Midbrain (tissue), 1 donor: ENCODE measurements at places on chromosomes 1 and 21.
A peak's percentile ranks its signal among the peaks of the same experiment; 100 is the strongest.

DNA sequence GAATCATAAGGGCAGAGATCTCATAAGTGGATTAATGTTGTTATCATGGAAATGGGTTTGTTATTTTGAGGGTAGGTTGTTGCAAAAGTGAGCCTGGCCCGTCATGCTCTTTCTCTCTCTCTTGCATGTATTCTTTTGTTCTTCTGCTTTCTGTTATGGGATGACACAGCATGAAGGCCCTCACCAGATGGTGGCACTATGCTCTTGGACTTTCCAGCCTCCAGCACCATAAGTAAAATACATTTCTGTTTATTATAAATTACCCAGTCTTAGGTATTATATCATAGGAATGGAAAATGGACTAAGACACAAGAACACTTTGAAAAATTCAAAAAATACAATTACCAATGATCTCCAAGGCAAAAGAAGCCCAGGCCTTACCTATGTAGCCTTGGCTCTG, 676.1 kb downstream of the PTPRU start:
- no peak for DNase-seq

GRCh38 chr1:101309334-101310311, 72.8 kb downstream of the S1PR1 start:
- DNase-seq, result peak; percentile 73

DNA sequence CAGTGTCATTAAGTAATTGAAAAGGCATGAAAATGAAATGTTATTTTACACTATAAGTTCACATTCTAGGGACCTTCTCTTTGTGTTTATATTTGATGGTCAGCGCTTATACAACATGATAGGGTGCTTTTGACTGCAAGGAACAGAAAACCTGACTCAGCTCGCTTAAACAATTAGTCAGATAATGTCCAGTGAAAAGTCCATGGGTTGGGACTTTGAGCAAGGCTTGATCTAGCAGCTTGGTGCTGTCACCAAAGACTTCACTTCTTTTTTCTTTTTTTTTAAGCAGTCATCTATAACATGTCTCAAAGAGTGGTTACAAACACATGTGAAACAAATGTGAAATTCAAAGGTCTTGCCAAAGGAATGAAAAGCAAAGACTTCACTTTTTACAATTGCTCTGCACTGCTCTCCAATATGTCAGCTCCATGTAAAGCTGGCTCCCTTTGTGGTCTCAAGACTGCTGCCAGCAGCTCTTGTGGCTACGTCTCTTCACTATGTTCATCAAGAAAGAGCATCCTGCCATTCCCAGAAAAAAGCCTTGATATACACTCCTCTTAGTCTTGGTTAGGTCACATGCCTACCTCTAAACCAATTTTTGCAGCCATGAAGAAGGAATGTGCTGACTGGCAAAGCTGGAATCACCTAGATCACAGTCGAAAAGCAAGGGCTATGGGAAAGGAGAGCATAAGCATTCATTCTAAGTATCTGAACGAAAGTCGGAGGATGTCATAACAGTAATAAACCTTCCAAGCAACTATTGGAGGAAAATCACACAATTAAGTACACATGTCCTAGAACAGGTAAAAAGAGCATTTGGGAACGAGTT, 15.2 kb downstream of the F3 start:
- DNase-seq, result no peak

- DNase-seq, result no peak
Observed at GRCh38 chr1:57549300-57549699, 125.4 kb upstream of the DAB1 start.

DNA sequence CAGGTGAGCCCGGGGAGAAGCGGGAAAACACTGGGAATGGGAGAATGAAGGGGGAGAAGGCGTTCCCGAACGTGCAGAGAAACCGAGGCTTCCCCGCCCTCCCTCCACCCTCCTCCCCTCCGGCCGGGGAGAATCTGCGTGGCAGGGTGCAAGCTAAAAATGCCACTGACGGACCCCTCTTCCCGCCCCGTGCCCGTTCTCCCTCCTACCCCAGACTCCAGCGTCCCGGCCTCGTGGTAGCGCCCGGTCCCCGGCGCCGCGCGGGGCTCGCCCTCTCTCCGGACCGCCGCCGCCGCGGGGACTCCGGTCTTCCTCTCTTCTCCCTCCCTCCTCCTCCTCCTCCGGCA, 81.6 kb upstream of the AK4 start:
- DNase-seq, result no peak

DNA sequence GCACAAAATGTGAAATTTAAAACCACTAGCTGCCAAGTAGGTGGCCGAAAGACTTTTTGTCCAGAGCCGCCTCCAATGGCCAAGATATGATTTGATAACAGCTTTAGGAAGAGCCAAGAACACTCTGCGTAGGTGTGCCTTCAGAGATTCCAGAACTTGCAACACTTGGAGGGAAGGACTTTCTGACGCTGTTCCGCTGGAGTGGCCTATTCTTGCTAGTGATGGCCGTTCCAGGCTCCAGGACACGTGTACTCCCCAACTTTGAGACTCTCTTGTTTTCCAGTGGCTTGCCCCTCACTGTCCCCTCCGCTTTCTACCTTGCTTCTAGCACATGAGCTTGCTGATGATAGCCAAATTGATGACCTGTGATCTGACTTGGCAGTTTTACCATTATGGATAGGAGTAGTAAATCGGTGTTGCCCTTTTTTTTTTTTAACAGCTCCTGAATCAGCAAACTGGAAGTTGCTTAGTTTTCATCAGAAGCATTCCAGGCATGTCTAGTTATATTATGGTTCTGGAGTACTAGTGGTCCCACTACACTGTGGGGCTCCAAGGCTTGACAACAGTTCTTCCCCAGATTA, 1.0 kb downstream of the PRDX6 start:
- DNase-seq, result peak; percentile 40

DNA sequence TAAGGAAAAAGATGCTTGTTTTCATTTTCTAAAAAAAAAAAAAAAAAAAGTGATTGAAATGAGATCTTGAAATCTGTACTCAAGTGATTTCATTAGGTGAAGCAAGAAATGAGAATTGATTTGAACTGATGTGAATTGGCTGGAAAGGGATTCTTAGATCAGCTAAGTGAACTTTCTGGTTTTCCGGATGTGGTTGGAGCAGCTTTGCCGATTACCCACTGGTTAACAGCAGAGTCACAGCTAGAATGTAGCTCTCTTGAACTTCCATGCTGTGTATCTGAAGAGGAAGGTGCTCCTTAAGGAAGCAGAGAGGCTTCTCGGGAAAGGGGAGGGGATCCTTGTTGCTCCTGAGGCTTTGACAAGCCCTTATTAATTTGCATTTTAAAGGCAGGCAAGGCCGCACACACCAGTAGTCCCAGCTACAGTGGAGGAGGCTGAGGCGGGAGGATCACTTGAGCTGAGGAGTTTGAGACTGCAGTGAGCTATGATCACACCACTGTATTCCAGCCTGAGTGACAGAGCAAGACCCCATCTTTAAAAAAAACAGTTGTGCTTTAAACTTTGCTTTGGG, 28.7 kb upstream of the PWP2 start:
- no peak for DNase-seq

DNA sequence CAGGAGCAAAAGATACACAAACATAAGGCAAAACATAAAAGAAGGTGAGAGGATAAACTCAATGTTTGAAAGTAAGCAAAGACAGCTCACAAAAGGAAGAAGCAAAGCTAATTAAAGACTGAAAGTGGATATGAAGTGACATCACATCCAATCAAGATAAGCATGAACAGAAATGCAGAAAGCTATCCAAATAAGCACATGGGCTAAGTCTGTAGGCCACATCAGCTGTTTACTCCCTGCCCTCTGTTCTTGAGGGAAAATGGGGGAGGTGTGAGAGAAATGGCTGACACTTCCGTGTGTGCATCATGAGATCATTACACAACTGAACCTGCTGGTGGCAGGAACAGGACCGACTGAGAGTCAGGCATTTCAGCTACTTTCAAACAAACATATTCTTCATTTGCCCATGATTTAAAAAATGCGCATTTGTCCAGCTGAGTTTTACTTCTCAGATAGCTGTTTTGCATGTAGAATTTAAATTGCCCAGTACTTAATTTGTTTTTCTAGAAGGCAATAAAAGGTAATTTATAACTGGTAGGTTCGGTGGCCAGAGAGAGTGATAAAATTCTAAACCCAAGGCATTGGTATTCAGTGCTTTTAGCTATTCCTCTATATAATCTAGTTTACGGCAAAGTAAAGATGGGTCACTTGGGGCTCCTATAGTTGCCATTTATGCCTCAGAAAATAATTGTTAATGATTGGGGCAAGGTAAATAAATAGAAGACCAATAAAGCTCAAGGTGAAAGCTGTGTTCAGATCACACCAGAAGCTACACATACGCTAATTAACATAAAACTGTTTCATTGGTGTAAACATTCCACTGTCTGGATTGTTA, 27.2 kb upstream of the MAN1A2 start:
- DNase-seq, result no peak

GRCh38 chr1:78060857-78061563, 15.2 kb downstream of the GIPC2 start:
- no peak for DNase-seq

- DNase-seq, result no peak
Observed at GRCh38 chr1:11904978-11905377, 21.2 kb downstream of the KIAA2013 start.

DNA sequence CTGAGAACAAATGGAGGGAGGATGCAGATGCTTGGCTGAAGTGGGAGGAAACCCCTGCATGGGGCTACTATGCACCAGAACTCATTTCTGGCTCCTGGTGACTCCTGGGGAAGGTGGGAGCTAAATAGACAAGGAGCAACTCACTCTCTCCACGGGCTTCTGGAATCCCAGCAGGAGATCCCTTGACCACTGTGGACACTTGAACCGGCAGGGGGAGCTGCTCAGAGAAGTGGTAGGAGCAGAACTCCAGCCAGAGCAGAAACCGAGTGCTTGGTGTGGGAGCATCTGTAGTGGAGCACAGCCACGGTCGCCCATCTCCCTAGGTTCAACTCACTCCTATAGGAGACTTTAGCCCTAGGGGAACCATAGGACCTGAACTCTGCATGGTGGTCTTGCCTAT, 205.6 kb upstream of the GJB5 start:
- no peak for DNase-seq

DNA sequence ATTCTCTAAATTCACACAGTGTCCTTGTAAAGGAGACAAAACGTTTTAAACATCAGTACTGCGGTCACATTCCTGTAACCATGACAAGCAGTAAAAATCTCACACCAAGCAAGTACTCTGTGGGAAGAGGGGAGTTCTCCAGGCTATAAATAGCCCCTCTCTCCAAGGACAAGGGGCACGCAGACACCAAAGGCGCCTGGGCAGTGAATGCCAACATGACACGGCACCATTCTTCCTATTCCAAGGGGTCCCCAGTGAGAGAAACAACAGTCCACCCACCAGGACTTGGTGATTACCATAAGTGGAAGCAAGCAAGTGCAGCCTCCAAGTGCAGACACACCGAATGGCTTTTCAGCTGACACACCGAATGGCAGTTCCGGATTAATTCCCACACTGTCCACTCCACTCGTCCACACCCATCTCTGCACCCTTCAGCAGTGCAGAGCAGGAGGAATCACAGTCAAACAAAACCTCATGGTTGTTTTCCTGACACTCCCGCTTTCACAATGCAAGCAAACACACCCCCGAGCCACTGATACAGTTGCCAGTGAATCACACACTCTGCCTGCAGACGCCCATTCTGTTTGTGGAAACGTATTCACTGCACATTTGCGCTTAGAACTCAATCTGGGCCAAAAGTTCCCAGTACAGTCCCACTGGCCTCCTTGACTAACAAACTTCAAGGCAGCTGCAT, 1.8 kb downstream of the PTTG1IP start:
- DNase-seq, result peak; percentile 62

- DNase-seq, result no peak
Observed at GRCh38 chr1:207191061-207191460, 87.0 kb downstream of the C4BPA start.

- no peak for DNase-seq
Observed at GRCh38 chr1:7810395-7810794, 26.3 kb downstream of the PER3 start.

DNA sequence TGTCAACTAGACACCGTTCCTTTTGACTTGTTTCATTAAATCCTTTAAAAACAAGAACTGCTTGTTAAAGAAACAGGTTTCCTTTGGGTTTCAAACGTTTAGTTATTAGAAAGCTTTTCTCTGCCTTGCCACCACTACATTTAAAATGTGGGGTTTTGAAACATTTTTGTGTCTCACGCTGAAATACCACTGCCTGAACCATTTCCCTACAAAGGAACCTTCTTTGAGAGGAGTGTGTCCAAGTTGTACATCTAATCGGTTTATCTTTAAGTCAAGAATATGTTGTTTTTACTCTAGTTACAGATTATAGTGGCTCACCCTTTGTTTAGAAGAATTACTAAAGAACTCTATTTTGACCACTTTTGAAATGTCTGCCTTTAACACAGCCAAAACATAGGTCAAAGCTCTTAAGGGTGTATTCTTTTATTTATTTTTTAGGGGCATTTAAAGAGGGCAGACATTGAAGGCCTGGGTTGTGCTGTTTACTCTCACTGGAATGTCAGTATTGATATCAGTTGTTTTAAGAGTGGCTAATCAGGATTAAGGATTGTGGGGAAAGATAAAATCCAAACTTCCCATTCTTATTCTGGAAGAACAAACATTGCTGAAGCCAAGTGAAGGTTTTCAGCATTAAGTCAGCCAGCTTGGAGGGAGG, 143.4 kb downstream of the GALNT2 start:
- no peak for DNase-seq

DNA sequence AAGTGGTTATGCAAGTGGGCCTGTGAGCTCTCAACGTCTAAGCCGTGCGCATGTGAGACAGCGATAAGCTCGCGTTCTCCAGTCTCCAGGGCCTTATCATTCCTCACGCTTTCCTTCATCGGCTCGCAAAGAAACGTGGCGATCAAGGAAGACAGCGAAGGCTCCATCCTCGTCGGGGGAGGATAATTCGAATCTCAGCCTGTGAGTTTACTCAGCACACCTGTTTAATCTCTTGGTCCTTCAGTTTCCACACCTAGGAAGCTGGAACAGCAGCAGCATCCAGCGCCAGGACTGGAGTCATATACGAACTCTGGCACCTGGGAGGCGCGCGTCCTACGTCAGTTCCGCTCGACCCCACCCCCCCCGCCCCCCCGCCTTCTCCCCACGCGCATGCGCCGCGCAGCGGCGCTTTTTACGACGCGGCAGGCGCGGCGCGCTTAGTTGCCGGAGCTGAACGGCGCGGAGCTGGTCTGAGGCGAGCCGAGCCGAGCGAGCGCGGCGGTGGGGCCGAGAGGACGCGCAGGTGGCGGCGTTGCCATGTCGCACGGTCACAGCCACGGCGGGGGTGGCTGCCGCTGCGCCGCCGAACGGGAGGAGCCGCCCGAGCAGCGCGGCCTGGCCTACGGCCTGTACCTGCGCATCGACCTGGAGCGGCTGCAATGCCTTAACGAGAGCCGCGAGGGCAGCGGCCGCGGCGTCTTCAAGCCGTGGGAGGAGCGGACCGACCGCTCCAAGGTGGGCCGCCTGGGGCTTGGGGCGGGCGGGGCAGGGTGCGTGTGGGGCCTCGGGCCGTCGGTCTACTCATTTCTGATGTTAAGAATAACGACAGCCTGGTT, at the start of gene PITHD1:
PITHD1 (plus strand) TSS at position 440 of the 836 bp plus-strand sequence; CDS start at position 538, 98 bp downstream.
- DNase-seq, result peak; percentile 77

DNA sequence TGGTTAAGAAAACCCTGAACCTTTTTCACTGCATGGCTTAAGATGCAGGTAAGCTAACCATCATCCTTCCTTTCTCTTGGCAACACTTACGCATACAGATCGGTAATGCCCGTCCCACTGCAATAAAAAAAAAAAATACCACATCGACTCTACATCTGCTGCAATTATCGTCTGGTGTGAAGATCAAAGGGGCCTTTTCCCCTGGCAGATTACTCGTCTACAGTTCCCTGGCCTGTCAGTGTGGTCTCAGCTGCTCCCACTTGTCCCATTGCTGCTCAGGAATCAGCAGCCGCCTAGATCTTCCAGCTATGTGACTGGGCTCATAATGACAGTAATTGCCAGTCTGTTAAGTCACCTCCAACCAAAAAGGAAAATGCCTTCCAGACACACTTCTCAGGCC, 133.1 kb downstream of the SETD4 start:
- no peak for DNase-seq
